ENCODE measurements at places on chromosomes 7 and 10.

- no peak for DNase-seq
Measured at GRCh38 chr7:88229302-88229995, 9.6 kb upstream of the SRI start.

GRCh38 chr10:5466451-5467206 is 32.7 kb downstream of the CALML5 start:
- peak; percentile 5 for DNase-seq

GRCh38 chr7:127417346-127417745 is 24.8 kb upstream of the ZNF800 start:
- DNase-seq = no peak

DNA sequence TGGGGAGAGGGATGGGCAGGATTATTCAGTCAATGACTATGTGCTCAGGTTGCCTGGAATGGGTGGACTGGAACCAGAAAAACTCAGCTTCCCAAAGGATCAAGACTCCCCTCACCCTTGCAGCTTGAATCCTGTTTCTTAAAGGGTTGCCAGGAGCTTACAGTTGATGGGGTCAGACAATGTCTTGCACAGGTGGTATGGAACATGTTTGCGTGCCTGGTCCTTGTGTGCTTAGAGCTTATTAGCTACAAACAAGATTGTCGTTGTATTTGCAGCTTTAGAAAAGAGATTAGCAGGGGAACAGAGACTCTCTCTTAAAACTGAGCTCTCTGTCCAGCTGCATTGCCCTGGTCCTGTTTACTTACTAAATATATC is 56.9 kb downstream of the PRR15 start:
- no peak for DNase-seq

- peak; percentile 85 for DNase-seq
Measured at GRCh38 chr7:123747620-123748141, 1.1 kb downstream of the WASL start.

DNA sequence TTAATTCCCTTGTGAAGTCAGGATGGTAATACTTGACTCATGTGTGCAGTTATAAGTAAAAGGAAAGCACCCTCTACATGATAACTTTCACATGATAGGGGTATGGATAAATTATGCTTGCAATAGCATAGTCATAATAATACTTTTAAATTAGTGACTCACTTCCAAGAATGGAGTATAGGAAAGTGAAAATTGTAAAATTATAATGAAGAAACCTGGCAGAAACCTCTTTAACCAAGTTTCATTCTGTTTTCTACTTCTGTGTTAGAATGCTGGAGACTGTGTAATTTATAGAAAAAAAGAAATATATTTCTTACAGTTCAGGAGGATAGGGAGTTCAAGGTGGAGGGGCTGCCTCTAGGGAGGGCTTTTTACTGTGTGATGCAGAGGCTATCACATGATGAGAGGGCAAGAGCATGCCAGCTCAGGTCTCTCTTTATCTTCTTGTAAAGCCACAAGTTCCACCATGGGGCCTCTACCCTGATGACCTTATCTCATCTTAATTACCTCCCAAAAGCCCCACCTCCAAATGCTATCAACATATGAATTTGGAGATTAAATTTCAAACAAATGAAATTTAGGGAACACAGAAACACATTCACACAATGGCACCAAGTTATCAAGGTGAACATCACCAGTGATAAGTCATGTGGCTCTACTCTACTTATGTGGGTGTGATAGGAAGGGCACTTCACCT is 43.2 kb downstream of the HDAC9 start:
- DNase-seq = no peak

GRCh38 chr10:12586741-12587140 is 237.4 kb downstream of the CAMK1D start:
- DNase-seq = no peak

GRCh38 chr7:29352041-29352440 is 157.5 kb downstream of the CHN2 start:
- no peak for DNase-seq

GRCh38 chr7:95927756-95928155 is 155.4 kb downstream of the DYNC1I1 start:
- peak; percentile 66 for DNase-seq

- DNase-seq = no peak
Measured at GRCh38 chr10:1472178-1472958, 265.0 kb downstream of the ADARB2 start.

- DNase-seq = no peak
Measured at GRCh38 chr7:18901982-18902421, 215.4 kb downstream of the TWIST1 start.

GRCh38 chr10:24553051-24553612 is 170.6 kb downstream of the ARHGAP21 start:
- DNase-seq = no peak
